CD4-positive, CD25-positive, alpha-beta regulatory T cell (primary cell): ENCODE measurements at places on chromosomes 2 and 18.

GRCh38 chr2:179702912-179703311 is 158.5 kb downstream of the ZNF385B start:
- DNase-seq: no peak

DNA sequence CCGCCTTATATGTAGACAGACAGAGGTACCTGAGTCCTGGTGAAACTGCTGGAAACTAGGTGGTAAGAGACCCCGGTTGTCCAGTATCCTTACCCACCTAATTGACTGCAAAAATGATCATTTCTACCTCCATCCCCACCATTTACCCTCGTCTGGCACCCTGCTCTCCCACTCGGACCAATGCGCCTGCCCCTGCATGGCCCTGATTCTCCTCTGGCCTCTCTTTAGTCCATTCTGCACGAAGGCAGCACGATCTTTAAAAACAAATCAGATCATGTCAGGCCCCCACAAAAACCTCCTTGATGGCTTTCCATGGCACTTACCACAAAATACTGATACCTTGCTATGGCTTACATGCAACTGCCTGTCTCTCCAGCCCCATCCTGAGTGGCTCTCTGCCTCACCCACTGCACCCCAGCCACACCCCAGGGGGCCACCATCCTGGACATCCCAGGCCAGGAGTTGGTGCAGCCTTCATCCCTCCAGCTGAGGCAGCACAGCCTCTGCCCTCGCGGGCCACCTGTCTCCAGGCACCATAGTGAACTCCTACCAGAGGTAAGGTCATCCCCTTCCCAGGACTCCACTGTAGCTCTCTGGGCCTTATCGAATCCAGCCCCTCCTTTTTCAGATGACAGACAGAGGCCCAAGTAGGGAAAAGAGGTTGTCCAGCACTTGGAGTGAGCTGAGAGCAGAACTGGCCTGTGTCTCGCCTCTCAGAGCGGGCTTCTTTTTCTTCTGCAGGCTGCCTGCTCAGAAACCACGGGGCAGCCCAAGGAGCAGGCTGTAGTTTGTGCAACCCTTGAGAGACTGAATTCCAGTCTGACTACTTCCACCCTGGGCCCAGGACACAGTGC is 12.3 kb upstream of the CIB4 start:
- DNase-seq: no peak

DNA sequence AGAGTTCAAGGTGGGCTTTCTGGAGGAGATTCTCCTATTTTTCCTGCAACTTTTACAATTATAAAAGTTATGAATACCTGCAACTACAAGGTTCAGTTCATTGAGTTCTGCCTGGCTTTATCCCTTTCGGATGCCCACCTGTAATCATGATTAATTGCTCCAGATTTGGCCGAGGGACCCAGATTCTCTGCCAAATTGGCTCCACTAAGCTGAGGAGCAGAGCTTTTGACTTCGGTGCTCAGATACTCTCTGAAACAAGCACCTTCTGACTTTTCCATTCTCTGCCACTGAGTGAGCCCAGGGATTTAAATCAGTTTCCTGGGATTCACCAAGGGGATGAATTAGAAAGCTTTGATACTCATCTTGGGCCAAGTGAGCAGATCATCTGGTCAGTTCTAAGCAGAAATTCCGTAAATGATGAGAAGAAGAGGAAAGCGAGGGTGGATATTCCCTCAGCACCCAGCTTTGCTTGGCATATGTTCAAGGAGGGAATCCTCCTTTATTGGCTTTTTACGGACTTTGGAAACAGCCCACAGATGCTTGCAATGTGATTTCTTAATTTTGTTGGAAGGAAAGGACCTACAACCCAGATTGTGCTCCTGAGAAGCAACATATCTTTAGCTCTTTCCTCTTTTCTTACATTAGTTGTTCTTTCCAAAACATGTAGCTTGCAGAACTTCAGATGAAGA is 179.2 kb downstream of the SETBP1 start:
- DNase-seq: no peak

DNA sequence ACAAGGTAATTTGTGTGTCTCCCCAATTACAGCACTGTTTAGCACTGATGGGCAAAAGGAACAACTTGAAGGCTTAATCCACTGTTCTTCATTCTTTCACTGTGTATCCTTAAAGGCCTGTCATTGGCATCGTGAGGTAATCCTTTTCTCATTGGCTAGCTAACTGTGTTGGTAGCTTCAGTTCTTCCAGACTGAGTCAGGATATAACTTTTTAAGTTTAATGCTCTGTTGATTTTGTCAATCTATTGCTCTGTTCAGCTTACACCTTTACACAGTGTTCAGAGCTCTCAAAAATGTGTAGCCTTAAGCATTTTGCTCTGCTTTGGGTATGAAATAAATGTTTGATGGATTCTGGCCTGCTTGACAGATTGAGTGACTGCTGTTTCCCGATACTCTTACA is 148.2 kb downstream of the KIAA1328 start:
- DNase-seq: no peak

DNA sequence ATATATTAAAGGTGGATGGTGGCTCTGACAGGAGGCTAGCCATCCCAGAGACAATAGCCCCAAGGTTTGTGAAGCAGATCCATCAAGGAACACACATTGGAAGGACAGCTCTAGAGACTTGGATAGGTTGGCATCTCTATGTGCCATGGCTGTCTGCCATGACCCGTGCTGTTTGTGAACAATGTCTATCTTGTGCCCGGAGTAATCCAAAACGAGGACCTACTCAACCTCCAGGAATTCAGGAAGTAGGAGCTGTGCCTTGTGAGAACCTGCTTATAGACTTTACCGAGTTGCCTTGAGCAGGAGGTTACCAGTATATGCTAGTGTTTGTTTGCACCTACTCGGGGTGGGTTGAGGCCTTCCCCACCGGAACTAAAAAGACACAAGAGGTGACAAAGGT is 43.1 kb upstream of the SELENOI start:
- no peak for DNase-seq

- DNase-seq: no peak
These were observed 98.1 kb upstream of the BCL2L11 start for GRCh38 chr2:111022633-111023032.

DNA sequence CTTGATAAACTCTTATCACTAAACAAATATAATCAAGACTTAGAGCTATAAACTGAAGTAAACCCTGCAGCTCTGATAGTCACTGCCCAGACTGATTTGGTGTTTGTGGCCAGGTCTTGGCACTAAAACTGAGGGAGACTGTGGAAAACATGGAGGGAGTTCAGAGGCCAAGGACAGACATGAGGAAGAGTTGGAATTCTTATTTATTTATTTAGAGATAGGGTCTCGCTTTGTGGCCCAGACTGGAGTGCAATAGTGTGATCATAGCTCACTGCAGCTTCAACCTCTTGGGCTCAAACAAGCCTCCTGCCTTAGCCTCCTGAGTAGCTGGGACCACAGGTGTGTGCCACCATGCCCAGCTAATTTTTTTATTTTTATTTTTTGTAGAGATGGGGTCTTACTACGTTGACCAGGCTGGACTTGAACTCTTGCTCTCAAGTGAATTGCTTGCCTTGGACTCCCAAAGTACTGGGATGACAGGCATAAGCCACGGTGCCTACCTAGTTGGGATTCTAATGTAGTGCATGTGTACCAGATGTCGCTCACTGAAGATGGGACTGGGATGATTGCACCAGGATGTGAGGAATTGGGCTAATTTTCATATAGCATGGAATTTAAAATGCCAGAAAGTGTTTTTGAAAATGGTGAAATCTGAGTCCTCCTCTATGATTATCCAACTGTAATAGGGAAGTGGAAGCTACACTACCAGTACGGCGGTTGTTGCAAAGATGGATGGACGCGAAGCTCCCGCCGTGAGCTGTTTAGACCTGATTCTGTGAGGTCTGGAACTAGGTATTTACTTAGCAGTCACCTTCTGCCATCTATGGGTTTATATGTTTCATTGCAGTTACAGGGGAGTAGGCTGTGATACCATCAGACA is 52.7 kb upstream of the CTLA4 start:
- peak; percentile 34 for DNase-seq

DNA sequence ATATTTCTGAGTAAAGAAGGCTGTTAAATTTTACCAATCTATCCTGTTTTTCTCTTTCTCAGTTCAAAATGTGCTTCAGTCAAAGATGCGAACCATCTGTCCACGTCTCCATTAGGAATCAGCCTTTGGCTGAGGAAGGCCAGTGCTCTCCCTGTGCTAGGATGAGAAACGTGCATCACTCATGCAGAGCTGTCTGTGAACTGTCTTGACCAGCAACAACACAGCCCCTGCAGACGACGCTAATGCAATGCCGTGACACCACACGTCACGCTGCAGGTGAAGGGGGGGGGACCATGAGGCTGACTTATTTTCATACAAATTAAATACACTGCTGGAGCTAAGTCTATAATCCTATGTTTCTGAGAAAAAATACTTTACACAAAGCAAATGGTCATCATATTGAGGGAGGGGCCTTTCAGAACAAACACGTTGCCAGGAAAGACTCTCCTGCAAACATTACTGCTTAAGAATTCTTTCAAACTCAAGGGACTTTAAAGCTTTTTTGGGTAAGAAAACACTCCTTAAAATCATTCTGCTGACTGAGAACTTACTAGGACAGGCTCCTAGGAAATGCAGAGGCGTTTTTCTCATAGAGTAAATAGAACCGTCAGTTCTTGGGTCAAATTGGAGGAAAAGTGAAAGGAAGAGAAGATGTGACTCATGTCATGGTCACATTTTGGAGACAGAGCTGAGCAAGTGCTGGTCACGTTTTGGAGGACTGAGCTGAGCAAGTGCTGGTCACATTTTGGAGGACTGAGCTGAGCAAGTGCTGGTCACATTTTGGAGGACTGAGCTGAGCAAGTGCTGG is 97.0 kb downstream of the MBP start:
- no peak for DNase-seq

GRCh38 chr2:28047681-28048080 is 157.2 kb downstream of the BABAM2 start:
- DNase-seq: no peak

GRCh38 chr2:164975891-164976290 is 20.6 kb upstream of the SLC38A11 start:
- DNase-seq: no peak

DNA sequence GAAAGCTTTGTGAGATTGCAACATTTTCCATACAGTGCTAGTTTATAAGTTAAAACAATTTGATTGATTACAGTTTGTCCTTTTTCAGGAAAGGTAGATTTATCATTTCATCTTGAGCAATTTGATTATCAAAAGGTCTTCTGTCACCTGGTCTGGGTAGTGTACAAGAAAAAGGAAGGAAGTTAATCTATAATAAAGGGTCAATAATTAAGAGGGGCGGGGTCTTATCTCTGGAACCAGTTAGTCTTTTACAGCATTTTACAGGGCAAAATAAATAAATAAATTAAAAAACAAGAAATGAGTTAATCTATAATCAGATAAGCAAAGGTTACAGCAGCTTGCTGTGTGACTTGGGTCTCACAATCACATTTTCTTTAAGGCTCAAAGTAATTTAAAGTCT is 277.8 kb upstream of the GYPC start:
- no peak for DNase-seq

- peak; percentile 38 for DNase-seq
These were observed 8.8 kb upstream of the POLI start for GRCh38 chr18:54260396-54261072.

DNA sequence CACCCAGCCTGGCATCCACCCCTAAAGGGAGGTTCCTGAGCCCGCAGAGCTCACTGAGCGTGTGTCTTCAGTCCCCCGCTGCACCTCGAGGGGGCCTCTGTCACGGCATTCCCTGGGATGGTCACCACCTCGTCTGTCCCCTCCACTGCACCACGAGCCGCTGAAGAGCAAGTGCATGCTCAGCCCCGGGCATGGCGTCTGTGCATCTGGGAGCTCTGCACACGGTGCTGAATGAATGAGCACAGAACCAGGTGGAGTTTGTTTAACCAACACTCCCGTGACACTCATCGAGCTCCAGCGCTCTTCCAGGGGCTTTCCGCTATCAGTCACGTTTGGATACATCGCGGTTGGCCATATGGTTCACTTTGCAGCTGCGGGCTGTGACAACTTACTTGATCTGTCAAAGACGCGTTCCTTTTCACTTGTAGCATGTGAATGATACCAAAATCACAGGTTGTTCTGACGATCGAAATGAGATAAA is 9.2 kb downstream of the ALLC start:
- no peak for DNase-seq

- no peak for DNase-seq
These were observed 436.8 kb downstream of the TGIF1 start for GRCh38 chr18:3886575-3887322.

DNA sequence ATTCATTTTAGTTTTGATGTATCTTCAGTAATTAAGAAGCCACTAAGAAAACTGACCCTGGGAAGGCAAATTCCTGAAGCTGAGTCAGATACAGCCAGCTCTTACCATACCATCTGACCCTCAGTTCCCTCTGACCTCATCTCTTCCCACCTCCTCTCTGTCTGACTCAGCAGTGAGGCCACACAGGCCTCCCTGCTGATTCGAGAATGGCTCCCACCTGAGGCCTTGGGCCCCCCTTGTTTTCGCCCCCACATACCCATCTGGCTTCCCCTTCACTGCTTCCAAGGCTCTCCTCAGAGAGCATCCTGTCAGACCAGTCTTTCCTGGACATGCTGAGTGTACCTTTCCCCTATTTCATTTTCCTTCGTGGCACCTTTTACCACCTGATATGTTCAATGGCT is 71.0 kb upstream of the CYP1B1 start:
- no peak for DNase-seq

DNA sequence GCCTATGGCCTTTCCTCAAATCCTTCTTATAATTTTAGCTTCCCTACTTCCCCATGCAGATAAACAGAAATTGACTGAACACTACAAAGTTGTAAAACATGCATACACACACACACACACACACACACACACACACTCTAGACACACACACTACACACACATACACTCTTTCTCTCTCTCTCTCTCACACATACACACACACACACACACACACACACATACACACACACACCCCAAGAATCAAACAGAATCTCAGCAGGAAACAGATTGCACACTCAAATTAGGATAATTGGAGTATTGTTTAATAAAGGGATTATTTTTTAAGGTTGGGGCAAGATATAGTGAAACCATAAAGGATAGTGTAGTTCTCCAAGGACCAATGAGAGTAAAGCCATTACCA is 152.2 kb upstream of the SP5 start:
- DNase-seq: no peak

DNA sequence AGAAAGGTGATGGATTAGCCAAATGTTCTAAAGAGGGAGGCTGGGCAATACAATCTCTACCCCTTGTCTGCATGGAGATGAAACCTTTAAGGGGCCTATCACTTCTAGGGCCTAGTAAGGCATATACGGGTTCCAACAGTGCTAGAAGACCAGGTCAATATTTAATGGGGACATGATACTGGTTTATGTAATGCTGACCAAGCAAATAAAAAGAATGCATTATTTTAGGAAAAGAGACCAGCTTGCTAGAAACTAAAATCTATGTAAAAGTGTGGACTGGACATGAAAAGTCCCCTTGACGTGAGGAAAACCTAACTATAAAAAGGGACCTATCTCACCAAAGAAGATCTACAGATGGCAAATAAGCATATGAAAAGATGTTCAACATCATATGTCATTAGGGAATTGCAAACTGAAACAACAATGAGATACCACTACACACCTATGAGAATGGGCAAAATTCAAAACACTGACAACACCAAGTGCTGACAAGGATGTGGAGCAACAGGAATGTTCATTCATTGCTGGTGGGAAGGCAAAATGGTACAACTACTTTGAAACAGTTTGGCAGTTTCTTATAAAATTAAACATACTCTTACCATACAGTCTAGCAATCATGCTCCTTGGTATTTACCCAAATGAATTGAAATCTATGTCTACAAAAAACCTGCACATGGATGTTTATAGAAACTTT is 45.9 kb upstream of the TLK1 start:
- DNase-seq: no peak
